Activated CD4-positive, alpha-beta T cell treated with anti-CD3 and anti-CD28 coated beads, Interleukin-2, amount 50 U/mL, for 4 hours (primary cell): ENCODE measurements at places on chromosomes 12 and 14.

DNA sequence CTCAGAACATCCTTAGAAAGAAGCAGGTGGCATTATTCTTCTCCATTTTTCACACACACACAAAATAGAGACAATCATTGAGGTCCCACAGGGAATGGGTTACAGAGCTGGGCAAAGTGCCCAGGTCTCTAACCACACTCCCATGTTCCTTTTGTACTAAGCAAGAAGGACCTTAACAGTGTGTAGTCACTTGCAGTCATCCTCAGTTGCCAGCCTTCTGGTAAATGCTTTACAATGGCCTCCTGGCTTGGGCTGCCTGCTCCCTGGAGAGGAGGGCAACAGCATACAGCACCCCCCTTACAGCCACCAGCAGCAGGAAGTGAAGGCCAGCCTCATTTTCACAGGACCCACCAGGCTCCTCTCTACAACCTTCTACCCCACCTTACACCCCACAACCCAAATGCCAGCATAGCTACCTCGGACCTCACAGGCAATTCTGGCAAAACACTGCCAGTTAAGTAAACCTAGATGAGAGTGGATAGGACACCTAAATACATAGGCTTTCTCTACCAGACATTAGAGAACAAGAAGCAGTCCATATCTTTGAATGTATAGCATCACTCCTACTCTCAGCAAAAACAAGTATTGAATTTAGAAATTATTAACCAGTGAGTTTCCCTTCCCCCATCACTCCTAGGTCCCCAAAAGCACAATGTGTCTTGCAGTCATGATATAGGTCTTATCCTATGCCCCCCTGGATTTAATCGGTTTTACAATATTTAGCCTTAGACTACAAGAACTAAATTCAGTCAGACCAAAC lies 88.1 kb downstream of the PPP2R5E start:
- DNase-seq, result no peak

DNA sequence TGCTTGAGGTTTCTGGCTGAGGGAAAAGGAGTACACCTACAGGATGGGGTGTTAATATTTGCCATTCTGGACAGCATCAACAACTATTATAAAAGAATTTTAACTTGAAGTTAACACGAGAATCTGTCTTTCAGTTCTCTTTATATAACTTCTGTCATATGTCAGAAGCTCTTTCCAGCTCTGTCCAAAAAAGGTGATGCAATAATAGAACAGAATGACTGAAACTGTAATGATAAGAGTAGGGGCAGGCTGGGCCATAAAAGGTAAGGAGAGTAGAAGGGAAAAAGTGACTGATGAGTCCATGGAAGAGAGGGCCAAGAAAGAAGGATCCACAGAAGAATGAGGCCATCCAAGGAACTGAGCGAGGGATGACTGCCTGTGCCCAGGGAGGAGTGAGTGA lies 966.7 kb upstream of the FBXO33 start:
- DNase-seq, result no peak

DNA sequence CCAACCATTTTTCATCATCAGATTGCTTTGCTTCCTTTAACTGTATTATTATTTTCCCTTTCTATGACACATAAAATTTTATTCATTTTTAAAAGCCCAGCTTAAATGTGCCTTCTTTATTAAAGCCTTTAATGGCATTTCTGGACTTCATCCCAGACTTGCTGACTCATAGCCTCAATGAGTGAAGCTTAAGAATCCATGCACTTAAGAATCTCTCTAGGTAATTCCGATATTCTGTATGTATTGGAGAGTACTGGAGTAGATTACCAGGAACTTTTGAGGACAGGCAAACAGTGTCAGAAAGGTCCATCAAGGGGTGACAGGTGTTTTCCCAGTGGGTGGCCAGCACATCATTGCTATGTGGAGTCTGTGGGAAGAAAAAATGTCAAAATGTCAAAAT lies 107.9 kb downstream of the PTPRQ start:
- no peak for DNase-seq

- DNase-seq, result no peak
Measured at GRCh38 chr12:43148691-43149090, 403.3 kb downstream of the ADAMTS20 start.

DNA sequence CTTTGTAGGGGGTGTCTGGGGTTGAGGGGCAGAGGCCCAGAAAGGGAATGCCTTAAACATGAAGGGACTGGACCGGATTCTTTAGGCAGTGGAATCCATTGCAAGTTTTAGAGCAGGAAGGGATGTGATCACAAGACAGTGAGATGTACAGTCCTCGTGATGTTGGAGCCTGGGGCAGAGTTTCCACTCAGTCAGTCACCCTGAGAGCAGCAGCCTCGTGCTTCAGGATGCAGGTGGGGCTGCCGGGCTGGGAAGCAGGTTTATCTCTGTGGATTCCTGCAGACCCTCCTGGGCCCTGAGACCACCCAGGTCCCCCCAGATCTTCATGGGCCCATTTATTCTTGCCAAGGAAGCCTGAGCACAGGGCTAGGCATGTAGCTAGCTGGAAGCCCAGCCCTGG lies 38.5 kb downstream of the RIN3 start:
- no peak for DNase-seq
